ENCODE measurements at places on chromosomes 5 and 9.

DNA sequence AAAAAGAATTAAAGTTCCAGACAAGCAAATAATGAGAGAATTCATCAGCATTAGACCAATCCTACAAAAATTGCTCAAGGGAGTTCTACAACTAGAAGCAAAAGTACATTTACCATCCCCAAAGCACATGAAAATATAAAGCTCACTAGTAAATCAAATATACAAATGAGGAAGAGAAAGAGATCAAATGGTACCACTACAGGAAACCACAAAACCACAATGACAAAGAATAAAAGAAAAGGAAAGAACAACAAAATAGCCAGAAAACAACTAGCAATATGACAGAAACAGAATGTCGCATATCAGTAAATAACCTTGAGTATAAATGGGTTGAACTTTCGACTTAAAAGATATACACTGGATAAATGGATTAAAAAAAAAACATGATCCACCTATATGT, 739.0 kb downstream of the DTWD2 start:
- DNase-seq = no peak

DNA sequence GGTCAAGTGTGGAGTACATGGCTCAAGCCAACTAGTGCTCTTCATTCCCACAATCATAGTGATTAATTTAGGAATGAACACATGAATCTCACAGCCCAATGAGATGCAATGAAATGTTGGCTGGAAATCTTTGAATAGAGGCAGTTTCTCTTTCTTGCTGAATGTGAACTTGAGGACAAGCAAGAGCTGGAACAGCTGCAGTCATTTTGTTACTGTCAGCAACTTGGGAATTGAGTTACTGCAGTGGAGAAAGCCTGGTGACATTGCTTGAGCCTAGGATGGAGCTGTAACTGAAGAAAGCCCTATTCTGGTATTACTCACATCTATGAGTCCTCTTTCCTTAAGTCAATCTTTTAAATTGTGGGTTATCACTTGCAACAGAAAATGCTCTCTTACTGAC, 62.3 kb downstream of the YIPF5 start:
- no peak for DNase-seq

GRCh38 chr5:145824040-145824439, 11.1 kb downstream of the PRELID2 start:
- DNase-seq = no peak

DNA sequence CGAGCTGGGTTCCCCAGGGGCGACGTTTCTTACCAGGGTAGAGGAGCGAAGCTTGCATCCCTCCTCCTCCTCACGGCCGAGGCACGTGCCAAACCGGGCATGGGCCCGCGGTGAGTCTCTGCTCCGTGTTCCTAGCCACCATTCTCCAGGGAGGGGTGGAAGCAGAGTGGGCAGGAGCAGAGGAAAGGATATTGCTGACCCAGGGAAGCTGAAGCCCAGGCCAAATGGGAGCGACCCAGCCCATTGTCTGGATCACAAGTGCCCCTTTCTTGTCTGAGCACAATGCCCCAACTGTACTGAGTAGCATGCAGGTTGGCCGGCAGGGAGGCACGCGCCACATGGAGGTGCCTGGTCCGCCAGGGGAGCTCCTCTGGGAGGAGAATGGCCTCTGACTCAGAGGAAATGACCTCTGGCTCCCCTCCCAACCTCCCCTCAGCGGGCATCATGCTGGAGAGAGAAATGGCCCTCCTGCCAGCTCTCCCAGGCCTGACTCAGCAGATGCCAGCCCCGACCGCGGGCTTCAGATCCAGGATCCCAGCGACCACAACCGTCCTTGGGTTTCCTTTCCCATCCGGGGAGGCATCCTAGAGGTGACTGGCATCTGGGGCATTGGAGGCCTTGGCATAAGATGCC, 1.1 kb downstream of the PRR7 start:
- no peak for DNase-seq

DNA sequence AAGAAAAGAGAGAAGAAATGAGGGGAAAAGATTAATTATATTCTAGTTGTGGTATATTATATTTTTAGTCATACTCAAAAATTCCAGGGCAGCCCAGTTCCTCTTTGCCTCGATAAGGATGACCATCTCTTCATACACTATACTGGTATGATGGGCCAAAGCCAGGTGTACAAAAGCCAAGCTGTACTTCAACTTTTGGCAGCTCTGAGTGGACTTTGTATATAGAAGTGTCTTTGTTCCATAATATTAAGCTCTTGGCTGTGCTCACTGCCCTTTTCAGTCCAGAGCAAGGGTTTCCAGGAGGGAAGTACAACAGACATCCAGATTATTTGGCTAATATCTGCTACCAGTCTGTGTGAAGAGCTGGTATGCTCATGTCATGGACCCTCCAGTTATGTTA, 934.3 kb upstream of the CDH10 start:
- no peak for DNase-seq

- DNase-seq = no peak
Measured at GRCh38 chr9:132559711-132560110, 22.7 kb upstream of the BARHL1 start.

Data from activated CD4-positive, alpha-beta T cell treated with anti-CD3 and anti-CD28 coated beads for 4 hours (primary cell).